ENCODE measurements at places on chromosomes 16 and 17.
A peak's percentile ranks its signal among the peaks of the same experiment; 100 is the strongest.

- DNase-seq: no peak
These were observed 310.5 kb upstream of the IRX5 start for GRCh38 chr16:54620197-54620596.

DNA sequence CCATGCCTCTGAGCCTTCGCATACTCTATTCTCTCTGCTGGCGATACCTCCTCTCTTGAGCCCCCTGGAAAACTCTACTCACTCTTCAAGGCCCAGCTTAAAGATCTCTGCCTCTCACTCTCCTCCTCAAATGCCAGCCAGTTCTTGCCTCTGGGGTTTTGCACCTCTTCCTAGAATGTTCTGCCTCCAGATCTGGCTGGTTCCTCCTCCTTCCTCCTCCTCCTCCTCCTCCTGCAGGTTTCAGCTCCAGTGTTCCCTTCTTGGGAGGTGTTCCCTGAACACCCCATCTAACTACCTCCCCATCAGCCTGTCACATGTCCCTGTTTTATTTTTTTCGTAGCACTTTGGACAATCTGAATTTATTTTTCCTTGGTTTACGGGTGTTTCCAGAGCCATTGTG, 35.1 kb upstream of the SBK1 start:
- no peak for DNase-seq

DNA sequence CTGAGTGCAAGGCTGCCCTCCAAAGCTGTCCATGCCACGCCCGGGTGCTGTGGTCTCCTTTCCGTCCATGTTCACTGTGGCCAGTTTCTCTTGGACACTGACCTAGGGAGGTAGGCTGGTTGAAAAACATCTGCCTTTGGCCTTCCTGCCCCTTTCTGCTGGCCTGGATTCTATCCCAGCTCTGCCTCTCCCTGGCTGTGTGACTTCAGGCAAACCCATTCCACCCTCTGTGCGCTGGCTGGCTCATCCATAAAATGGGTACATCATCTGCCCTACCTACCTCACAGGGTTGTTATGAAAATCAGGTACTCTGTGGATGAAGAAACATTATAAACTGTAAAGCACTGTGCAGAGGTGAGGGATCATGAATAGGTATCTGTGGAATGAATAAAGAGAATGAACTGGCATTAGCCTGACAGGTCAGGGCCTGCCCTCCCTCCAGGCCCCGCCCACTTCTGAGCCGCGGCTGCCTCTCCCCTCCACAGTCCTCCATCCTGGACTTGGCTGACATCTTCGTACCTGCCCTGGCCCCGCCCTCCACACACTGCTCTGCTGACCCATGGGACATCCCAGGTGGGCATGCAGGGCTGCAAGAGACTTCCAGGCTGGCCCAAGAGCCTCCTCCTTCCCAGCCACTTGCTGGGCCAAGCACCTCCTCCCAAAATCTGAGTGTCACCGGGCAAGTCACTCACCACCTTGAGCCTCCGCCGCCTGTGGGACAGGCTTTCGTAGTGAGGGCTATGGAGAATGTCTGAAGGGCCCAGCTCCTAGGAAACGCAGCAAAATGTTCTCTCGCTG, 7.0 kb upstream of the SPATA20 start:
- no peak for DNase-seq

DNA sequence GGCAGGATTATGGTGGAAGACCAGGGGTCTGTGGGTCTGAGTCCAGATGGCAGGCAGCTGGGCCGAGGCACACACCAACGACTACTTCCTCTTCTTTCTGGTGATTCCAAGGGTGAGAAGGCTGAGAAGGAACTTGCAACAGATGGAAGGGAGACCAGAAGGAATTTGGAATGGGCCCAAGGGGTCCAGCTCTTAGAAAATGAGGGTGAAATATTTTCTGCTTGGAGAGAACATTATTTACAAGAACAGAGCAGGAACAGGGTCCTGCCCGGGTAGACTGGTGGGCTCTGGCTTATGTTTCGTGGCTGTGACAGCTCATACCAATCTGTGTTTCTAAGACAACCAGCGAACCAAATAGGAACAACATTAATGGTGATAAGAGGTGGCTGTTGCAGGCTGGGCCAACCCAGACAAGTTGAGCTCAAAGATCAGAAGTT, 36.6 kb downstream of the CCDC42 start:
- DNase-seq: no peak

- no peak for DNase-seq
These were observed 8.7 kb upstream of the PYY start for GRCh38 chr17:43962479-43962878.

DNA sequence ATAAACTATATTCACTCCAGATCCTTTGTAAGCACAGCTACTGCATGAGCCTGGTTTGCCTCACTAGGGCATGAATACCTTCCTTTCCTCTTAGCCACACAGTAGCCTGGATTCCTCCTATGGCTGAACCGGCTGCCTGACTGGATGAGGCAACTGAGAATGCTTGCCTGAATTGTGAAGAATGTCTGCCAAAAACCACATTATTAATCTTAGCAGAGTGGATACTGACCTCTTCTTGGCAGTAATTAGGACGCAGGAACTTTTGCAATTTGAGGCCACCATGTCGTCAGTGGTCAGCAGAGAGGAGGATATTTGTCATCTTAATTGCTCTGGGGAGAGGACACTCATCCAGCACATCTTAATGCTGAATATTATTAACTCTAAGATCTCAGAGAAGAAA, 651.8 kb upstream of the GOT2 start:
- no peak for DNase-seq

GRCh38 chr17:19654896-19655295, 6.3 kb downstream of the ALDH3A2 start:
- no peak for DNase-seq

DNA sequence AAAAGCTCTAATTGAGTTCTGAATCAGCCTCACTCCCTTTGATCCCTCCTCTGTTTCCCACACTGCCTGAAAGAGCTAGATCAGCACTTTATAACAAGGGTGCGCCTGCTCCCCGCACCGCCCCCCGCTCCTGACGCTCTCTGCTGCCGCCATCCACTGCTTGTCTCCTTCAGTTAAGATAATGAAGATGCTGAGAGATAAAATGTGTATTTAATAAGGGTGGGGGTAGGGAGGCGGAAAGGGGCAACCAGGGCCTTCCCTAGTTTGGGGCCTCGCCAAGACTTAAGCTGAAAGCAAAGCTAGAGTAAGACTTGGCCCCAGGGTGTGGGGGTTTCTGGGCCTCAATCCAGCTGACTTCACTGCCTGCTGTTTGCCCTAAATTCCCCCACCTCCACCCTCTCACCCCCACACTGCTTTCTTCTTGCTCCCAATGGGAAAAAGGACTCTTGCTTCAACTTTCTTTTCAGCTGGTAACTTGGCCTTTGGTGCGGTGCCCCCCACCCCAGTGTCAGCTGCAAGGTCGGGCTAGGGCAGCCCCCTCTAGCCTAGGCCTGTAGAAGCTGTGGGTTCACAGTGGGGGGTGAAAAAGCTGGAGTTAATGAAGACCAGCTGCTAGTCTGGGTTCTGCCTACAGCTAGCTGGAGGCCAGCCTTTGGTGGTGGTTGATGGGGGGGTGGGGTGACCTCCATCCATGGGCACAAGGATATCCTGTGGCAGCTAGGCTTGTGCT, 1.8 kb upstream of the RARA start:
- no peak for DNase-seq

DNA sequence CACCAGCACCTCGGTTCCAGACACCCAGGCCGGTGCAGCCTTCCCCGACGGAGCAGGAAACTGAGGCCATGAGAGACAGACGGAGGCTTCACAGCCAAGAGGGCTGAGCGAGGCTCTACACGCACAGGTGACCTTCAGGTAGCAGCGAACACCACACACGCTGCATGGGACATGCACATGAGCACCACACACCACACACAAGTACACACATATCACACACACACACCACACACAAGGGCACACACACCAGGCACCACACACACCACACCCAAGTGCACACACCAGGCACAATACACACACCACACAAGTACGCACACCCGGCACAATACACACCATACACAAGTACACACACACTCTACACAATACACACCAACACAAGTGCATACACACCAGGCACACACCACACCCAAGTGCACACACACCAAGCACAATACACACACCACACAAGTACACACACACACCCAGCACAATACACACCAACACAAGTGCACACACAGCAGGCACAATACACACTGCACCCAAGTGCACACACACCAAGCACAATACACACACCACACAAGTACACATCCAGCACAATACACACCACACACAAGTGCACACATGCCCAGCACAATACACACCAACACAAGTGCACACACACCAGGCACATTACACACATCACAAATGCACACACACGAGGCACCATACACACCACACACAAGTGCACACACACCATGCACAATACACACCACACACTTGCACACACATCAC, 33.4 kb upstream of the ZNF469 start:
- DNase-seq: no peak

GRCh38 chr17:64780096-64781013, 118.2 kb upstream of the SMURF2 start:
- peak; percentile 47 for DNase-seq

GRCh38 chr16:14437426-14437825, 192.6 kb downstream of the PARN start:
- no peak for DNase-seq

DNA sequence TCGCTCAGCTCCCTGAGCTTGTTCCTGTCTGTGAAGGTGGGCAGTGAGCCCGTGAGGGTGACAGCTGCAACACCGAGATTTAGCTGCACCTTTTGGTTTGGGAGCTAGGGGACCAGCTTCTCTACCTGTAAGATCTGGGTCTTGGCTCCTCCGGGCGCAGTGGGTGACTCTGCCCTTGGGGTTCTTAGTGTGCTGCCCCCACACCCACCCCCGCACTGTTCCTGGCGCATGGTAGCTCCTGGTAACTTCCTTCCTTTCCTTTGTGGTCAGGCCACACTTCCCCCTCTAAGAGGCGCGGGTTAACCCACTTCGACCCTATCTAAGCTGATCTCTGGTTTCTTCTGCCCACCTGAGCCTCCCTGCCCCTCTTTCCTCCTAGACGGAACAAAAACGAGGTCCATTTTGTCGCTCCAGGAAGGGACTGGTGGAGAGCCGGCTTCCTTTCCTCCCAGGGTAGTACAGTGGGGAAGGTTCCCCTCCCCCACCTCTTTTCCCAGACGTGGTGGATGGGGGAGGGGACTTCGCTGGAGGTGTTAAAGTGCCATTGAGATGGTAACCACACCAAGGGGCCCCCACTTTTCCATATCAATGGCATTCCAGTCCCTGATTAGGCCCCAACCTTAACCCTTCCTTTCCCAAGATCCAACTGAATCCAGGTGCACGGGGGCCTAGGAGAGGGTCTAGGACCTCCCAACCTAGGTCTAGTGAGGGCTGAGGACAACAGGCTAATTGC, 4.6 kb upstream of the CLDN9 start:
- DNase-seq: no peak
